HT1080 (cell line): ENCODE measurements at places on chromosomes 3 and 15. TPM values are rescaled to one million over a fixed set of nuclear protein-coding genes. Genes with fewer than 3 reads are reported as not detected.

The INO80 gene
- 27.6 and 46.3 TPM in 2 replicates for total RNA-seq

The CHRNA3 gene
- total RNA-seq: not detected in 2 replicates

The WNT7A gene
- 0.47 and 1.3 TPM in 2 replicates for total RNA-seq

The LTF gene
- total RNA-seq: 0.16 and 0.63 TPM in 2 replicates

The TWF2 gene
- total RNA-seq: 180 and 202 TPM in 2 replicates

The EXD1 gene
- total RNA-seq: not detected in 2 replicates

The GPR176 gene
- 50.0 and 58.1 TPM in 2 replicates for total RNA-seq

The CKMT1A gene
- total RNA-seq: 0.26 TPM in 1 of 2 replicates, not detected in the other

The TMEM212 gene
- total RNA-seq: not detected in 2 replicates

The PDHB gene
- 78.8 and 81.6 TPM in 2 replicates for total RNA-seq

The CHST13 gene
- total RNA-seq: not detected in 2 replicates

The ACTRT3 gene
- not detected in 2 replicates for total RNA-seq

The SEMA7A gene
- total RNA-seq: 197 and 212 TPM in 2 replicates

The UBR1 gene
- total RNA-seq: 23.6 and 24.7 TPM in 2 replicates

The ITPKA gene
- total RNA-seq: 10.9 and 15.0 TPM in 2 replicates

The C3orf85 gene
- not detected in 2 replicates for total RNA-seq

The DNAJA4 gene
- total RNA-seq: not detected in 2 replicates
